Endodermal cell (in vitro differentiated cells): ENCODE measurements at places on chromosomes 3 and 15. TPM values are rescaled to one million over a fixed set of nuclear protein-coding genes. Genes with fewer than 3 reads are reported as not detected.

- DNase-seq: no peak
- H3K4me3 ChIP-seq: no peak overlapping the region
- no peaks in the 10 kb centered on the region for H3K4me1 ChIP-seq
Observed at GRCh38 chr3:161355508-161355907, 15.8 kb downstream of the SPTSSB start.

GRCh38 chr3:107986505-107986904 is 104.3 kb downstream of the CD47 start:
- H3K27me3 ChIP-seq: no peaks in the 10 kb centered on the region
- H3K27ac ChIP-seq: no peak overlapping the region
- DNase-seq: no peak
- H3K4me1 ChIP-seq: no peaks in the 10 kb centered on the region
- H3K4me3 ChIP-seq: no peak overlapping the region

DNA sequence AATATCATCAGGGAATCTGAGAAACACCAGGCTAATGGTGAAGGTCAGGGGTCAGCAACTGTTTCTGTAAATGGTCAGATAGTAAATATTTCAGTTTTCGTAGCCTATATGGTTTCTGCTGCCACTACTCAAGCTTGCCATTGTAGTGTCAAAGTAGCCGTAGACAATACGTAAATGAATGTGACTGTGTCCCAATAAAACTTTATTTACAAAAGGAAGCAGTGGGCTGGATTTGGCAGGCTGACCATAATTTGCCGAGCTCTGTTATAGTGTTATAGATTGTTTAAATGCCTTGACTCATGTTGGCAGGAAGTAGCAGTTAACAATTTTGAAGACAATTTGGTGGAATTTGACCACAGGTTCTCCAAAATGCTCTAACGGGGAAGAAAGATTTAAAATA is 548.2 kb downstream of the FOXP1 start:
- no peak for DNase-seq
- H3K4me1 ChIP-seq: no peaks in the 10 kb centered on the region
- no peak overlapping the region for H3K4me3 ChIP-seq
- peaks cover 7% of the 10 kb centered on the region for H3K36me3 ChIP-seq
- no peaks in the 10 kb centered on the region for H3K27me3 ChIP-seq

Gene BOC
- total RNA-seq: 9.6 and 9.8 TPM in 2 replicates

DNA sequence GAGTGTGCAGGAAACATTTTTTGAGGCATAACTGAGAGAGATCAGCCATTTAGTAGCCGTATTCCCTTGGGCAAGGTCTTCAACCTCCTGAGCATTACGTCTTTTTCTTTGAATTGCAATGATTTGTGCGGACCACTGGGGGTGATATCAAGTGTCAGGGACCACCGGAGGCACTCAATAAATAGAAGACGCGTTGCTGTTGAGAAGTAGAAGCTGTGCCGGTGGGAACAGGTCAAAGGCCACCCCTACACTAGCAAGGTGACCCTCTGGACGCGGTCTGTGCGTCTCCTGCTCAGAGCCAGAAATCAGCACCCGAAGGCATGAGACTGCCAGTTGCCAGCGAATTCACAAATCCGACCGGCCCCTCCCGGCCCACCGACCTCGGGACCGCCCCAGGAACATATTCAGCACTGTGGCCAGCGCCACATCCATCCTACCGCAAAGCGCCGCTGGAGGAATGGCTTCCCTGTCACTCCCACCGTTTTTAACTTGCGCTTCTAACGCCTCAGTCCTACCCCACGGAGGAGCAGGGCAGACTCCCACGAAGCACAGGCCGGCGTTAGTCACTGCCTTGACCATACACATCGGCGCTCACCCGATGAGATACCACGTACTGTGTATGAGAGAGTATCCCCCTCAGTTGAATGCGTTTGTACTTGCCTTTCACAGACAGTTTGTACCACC is 1.4 kb upstream of the GHSR start:
- H3K4me1 ChIP-seq: no peaks in the 10 kb centered on the region
- no peak overlapping the region for H3K27ac ChIP-seq
- H3K27me3 ChIP-seq: peaks cover 86% of the 10 kb centered on the region
- no peaks in the 10 kb centered on the region for H3K36me3 ChIP-seq

DNA sequence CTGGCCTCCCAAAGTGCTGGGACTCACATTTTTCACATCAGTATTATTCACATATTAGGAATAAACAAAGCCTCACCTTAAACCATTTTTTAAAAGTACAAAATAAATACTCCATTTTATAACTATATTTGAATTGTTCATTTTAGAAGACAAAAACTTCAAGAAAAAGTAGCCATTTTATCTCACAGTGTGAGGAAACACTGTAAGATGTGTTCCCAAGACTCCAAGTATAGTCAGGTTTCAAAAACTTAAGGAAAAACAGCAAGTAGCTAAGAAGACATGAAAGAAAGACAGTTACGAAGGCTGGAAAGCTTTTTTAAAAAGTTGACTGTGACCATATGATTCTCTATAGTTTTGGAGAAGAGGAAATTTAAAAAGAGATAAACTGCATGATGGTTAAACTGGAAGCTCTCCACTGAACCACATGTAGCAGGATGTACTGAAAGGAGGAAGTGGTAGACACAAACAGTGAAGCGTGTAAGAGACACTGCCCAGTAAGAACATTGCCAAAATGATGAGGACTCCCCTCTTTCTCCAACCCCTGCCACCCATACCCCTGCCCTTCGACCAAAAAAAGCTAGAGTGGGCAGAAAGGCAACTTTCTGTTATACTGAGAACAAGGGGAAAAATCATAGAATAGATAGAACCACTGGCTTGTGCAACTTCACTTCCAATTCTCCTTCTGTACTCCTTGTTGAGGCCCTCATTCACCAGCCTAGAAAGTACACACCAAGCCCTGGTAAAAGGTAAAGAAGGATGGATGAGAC is 6.2 kb upstream of the TMF1 start:
- H3K27me3 ChIP-seq: no peaks in the 10 kb centered on the region
- DNase-seq: no peak
- H3K4me3 ChIP-seq: no peak overlapping the region
- H3K4me1 ChIP-seq: no peaks in the 10 kb centered on the region

Gene GPR62
- 0.41 and 0.44 TPM in 2 replicates for total RNA-seq

- no peak overlapping the region for H3K4me3 ChIP-seq
- DNase-seq: peak; percentile 68
- no peaks in the 10 kb centered on the region for H3K36me3 ChIP-seq
- H3K27me3 ChIP-seq: no peaks in the 10 kb centered on the region
- no peaks in the 10 kb centered on the region for H3K4me1 ChIP-seq
- H3K27ac ChIP-seq: no peak overlapping the region
Observed at GRCh38 chr3:57065588-57065987, 5.1 kb downstream of the SPATA12 start.

DNA sequence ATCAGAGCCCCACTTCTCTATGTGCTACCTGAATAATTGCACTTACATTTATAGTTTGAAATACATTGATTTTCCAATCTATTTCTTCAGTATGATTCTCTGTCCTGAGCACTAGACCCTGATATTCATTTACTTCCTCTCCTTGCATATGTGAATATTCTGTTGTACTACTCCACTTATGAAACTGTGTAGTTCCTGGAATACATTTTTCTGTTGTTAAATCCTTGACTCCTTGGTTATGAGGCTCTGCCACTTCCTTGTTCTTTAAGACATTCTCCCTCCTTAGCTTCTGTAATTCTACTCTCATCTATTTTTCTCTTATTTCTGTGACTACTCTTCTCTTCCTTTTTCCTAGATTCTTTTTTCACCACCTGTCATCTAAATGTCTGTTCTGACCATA is 12.9 kb upstream of the MGA start:
- H3K4me3 ChIP-seq: no peak overlapping the region
- no peaks in the 10 kb centered on the region for H3K36me3 ChIP-seq
- no peak overlapping the region for H3K27ac ChIP-seq
- H3K4me1 ChIP-seq: no peaks in the 10 kb centered on the region
- no peak for DNase-seq

DNA sequence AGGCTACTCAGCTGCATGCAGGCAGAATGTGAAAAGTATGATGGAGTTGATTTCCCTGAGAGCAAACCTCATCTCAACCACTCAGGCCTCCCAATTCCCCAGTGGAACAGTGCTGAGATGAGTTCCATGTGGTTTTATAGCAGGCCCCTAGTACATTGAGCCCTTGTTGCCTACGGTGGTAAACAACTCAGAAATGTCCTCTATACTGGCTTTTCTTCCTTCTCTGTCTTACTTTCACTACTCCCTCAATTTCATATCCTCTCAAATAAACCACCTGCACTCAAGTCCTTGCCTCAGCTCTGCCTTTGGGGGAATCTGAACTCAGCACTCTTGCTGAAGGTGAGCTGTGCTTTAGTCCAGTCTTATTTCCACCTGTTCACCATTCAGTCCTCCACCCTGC is 399.9 kb downstream of the PDCD6IP start:
- no peaks in the 10 kb centered on the region for H3K4me1 ChIP-seq
- DNase-seq: no peak
- H3K27me3 ChIP-seq: no peaks in the 10 kb centered on the region
- no peaks in the 10 kb centered on the region for H3K36me3 ChIP-seq
- no peak overlapping the region for H3K27ac ChIP-seq

- peaks cover 3% of the 10 kb centered on the region for H3K27me3 ChIP-seq
- peaks cover under 1% of the 10 kb centered on the region for H3K4me1 ChIP-seq
- H3K27ac ChIP-seq: no peak overlapping the region
- H3K4me3 ChIP-seq: no peak overlapping the region
Observed at GRCh38 chr3:160480931-160481330, 31.3 kb upstream of the TRIM59 start.

Gene MYZAP
- 0.22 to 0.54 TPM in 2 of 3 replicates, not detected in the other for total RNA-seq

Gene SMCO1
- not detected in 2 replicates for total RNA-seq

- H3K27ac ChIP-seq: no peak overlapping the region
- DNase-seq: peak; percentile 68
- H3K27me3 ChIP-seq: no peaks in the 10 kb centered on the region
Observed at GRCh38 chr15:61367953-61368352, 138.9 kb upstream of the RORA start.

Gene SI
- total RNA-seq: not detected in 2 replicates

DNA sequence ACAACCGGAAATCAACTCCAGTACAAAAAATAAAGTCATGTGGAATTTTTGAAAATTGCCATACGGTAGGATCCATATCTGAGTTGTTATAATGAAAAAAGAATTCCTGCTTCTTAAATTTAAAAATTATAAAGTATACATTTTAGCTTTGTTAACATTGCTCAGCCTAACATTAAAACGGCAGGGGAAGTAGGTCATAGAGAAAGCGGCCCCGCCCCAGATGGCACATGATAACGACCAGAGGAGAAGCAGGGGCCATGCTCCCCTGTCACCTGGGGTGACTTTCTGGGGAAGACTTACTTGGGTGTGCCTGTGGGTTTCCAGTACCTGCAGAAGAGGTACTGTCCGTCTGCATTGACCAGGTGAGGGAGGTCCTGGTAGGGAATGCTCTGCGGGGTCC is 921 bp downstream of the MGLL start:
- no peak overlapping the region for H3K27ac ChIP-seq
- no peak overlapping the region for H3K4me3 ChIP-seq
- H3K4me1 ChIP-seq: no peaks in the 10 kb centered on the region
- peak; percentile 37 for DNase-seq

Gene MFSD1
- 6.0 to 11.7 TPM (median 8.2 TPM) in 3 replicates for total RNA-seq

Gene KNG1
- total RNA-seq: not detected in 3 replicates

Gene CYP1A2
- not detected in 2 replicates for total RNA-seq

- no peaks in the 10 kb centered on the region for H3K36me3 ChIP-seq
- no peaks in the 10 kb centered on the region for H3K27me3 ChIP-seq
- DNase-seq: no peak
- peaks cover 15% of the 10 kb centered on the region for H3K4me1 ChIP-seq
Observed at GRCh38 chr3:180181387-180181786, 144.7 kb upstream of the PEX5L start.

DNA sequence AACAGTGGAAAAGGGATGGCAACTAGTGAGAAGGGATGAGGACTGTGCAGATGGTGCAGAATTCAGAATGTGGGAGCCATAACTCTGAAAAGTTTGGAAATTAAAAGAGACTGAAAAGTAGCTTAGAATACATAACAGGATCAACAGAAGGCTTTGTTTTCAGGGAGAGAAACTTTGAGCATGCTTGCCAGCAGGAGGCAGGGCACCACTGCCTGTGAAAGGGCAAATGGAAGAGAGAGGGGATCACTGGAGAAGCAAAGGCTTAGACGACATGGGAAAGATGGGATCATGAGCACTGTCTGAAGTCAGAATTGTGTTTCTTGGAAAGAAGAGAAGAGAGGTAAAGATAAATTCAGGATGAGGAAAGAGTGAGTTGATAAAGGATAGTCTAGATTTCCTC is 99.6 kb downstream of the ABI3BP start:
- no peaks in the 10 kb centered on the region for H3K27me3 ChIP-seq
- H3K4me1 ChIP-seq: no peaks in the 10 kb centered on the region
- H3K27ac ChIP-seq: no peak overlapping the region
- DNase-seq: peak; percentile 82

Gene ITGB5
- 256 to 305 TPM (median 262 TPM) in 3 replicates for total RNA-seq

GRCh38 chr3:13023235-13023970 is 49.8 kb downstream of the IQSEC1 start:
- peak overlapping the region; percentile 87 for H3K27ac ChIP-seq
- peaks cover 11% of the 10 kb centered on the region for H3K4me1 ChIP-seq
- H3K36me3 ChIP-seq: no peaks in the 10 kb centered on the region
- H3K4me3 ChIP-seq: no peak overlapping the region
- H3K27me3 ChIP-seq: no peaks in the 10 kb centered on the region

- peaks cover 10% of the 10 kb centered on the region for H3K4me1 ChIP-seq
- no peak for DNase-seq
- H3K27me3 ChIP-seq: no peaks in the 10 kb centered on the region
- H3K27ac ChIP-seq: no peak overlapping the region
Observed at GRCh38 chr3:112786881-112787579, 59.6 kb downstream of the CD200R1L start.

- H3K27ac ChIP-seq: no peak overlapping the region
- H3K4me1 ChIP-seq: no peaks in the 10 kb centered on the region
- H3K36me3 ChIP-seq: no peaks in the 10 kb centered on the region
- DNase-seq: no peak
- H3K4me3 ChIP-seq: no peak overlapping the region
Observed at GRCh38 chr3:190486908-190487607, 26.8 kb upstream of the IL1RAP start.

Gene ST3GAL6
- 6.0 to 8.2 TPM (median 8.1 TPM) in 3 replicates for total RNA-seq

GRCh38 chr3:80870476-80871041 is 890.9 kb downstream of the GBE1 start:
- no peaks in the 10 kb centered on the region for H3K4me1 ChIP-seq
- H3K4me3 ChIP-seq: no peak overlapping the region
- H3K27ac ChIP-seq: no peak overlapping the region
- no peaks in the 10 kb centered on the region for H3K36me3 ChIP-seq
- H3K27me3 ChIP-seq: no peaks in the 10 kb centered on the region
- DNase-seq: no peak

- H3K4me1 ChIP-seq: peaks cover 26% of the 10 kb centered on the region
- no peaks in the 10 kb centered on the region for H3K27me3 ChIP-seq
- no peak for DNase-seq
- no peak overlapping the region for H3K27ac ChIP-seq
Observed at GRCh38 chr3:157127268-157127667, 32.7 kb downstream of the CCNL1 start.

Gene GABRG3
- 0.25 and 0.48 TPM in 2 replicates for total RNA-seq

DNA sequence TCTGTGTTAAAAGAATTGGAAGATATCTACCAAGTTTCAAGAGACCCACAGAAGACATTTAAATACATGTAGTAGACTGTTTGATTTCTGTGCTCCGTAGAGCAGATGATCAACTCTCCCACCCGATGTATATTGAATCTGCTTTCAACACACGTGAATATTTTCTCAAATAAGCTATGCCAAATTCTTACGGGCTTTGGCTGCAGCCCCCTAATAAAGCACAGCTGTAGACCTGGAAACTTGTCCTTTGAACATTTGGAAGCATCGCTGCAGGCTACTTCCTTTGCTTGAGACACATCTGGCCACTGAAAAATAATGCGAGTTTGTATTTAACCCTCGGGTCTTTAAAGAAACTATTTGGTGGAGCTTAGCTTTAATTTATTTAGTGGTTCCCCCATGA is 98.3 kb upstream of the SELENOK start:
- DNase-seq: no peak
- no peak overlapping the region for H3K4me3 ChIP-seq
- no peaks in the 10 kb centered on the region for H3K27me3 ChIP-seq
- no peaks in the 10 kb centered on the region for H3K36me3 ChIP-seq
- H3K27ac ChIP-seq: no peak overlapping the region
